Cardiac septum (tissue), 1 donor: ENCODE measurements at places on chromosomes 13 and 19. TPM values are rescaled to one million over a fixed set of nuclear protein-coding genes. Genes with fewer than 3 reads are reported as not detected.

NLRP11 gene
- total RNA-seq: not detected

DIAPH3 gene
- total RNA-seq: 0.38 TPM

SHANK1 gene
- total RNA-seq: 1.3 TPM

DNA sequence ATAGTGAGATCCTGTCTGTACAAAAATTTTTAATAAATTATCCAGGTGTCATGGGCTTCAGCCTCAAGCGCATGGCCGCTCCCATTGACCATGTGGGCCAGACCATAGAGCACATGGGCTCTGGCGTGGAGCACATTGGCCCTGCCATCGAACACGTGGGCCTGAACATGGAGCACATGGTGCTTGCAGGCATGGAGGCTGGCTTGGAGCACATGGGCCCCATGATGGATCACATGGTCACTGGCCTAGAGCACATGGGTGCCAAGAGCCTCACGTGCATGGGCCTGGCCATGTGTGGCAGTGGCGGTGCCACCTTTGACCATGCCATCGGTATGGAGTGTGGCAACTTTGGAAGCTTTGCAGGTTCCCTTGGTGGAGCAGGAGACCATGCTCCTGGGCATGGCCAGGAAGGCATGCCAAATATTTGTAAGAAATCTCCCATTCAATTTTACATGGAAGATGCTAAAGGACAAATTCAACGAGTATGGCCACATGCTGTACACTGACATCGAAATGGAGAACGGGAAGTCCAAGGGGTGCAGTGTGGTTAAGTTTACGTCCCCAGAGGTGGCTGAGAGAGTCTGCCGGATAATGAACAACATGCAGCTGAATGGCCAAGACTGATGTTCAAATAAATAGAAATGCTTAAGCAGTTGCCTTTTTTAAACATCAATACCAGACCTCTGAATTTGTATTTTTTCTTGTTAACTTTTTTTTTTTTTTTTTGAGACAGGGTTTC is 21.3 kb upstream of the SLC1A5 start:
- no peak for DNase-seq
